ENCODE measurements at places on chromosomes 7 and 10.

DNA sequence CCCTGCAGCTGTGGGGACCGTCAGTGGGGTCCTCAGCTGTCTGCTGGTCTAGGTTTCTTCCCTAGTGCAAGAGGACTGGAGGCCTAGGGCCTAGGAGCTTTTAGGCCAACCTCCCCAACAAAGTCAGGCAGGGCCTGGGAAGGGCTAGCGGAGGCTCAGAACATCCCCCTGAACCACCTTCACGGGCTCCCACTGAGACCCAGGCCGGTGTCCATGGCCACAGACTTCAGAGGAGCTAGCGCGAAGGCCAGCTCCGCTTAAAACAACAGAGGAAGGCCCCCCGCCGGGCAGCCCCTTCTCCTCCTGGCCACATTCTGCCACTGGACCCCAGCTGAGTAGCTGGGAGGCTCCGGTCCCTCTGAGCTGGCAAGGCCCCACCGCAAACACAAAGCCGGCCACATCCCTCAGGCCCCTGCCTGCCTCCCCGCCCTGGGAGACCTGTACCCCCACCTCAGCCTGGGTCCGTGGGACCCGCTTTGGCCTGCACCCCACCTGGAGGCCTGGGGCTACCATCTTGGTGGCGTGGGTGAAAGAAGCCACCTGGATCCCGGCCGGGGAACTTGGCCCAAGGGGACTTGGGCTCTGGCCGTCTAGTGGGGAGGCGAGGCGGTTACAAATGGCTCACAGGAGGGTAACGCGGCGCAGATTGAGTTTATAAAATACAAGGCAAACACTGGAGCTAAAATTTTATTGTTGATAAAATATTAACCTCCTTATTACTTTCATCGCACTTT, 5.4 kb upstream of the UNCX start:
- no peak for DNase-seq

- DNase-seq = peak; percentile 23
Measured at GRCh38 chr7:12199363-12199762, 11.7 kb upstream of the TMEM106B start.

DNA sequence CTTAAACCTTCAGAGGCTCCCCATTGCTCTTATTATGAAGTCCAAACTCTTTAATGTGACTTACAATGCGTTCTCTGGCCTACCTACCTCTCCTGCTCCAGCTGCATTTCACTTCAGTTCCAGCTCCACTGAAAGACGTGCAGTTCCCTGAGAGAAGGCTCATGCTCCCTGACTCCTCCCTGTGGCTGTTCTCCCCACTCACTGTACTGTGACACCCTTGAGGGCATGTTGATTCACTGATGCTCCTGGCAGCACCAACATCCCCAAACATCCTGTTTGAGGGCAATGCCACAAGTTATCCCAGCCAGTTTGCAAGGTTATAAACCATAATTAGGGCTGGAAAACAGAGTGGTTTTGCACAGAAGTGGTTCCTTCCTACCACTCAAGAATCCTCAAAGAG, 111.2 kb downstream of the LSM5 start:
- DNase-seq = no peak

- DNase-seq = no peak
Measured at GRCh38 chr10:123278445-123278844, 124.2 kb downstream of the BUB3 start.

DNA sequence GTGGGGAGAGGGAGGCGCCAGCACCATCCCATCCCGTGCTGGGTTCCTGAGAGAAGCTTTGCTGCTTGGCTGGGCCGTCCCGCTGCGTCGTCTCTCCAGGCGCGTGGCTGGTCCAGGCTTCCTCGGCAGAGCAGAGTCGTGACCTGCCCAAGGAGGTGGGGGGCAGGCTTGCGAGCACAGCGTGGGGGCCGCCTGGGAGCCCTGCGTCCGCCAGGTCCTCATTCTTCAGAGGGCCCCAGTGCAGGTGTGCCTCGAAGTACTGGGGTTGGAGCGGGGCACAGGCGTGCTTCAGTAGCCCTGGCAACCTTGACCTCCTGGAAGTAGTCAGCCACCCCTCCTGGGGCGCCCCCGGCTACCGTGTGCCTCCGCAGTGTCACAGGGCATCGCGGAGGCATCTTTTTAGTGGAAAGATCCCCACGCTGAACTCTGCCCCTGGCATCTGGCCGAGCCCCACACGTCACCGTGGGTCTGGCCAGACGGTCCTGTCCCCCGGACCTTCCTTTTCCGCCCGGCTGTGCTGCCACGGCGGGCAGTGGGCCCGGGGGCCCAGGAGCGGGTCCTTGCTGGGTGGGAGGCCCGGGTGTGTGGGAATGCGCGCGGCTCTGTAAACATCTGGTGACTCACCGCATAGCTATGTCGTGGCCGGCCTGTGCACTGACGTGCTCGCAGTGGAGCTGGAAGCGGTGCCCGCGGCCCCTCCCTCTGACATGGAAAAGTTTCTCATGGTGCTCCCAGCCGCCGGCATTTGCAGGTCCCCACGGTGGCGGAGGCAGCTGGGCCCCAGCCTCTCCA, 6.4 kb downstream of the MAFK start:
- peak; percentile 91 for DNase-seq

GRCh38 chr10:44806950-44807349, 104.2 kb upstream of the TMEM72 start:
- no peak for DNase-seq

DNA sequence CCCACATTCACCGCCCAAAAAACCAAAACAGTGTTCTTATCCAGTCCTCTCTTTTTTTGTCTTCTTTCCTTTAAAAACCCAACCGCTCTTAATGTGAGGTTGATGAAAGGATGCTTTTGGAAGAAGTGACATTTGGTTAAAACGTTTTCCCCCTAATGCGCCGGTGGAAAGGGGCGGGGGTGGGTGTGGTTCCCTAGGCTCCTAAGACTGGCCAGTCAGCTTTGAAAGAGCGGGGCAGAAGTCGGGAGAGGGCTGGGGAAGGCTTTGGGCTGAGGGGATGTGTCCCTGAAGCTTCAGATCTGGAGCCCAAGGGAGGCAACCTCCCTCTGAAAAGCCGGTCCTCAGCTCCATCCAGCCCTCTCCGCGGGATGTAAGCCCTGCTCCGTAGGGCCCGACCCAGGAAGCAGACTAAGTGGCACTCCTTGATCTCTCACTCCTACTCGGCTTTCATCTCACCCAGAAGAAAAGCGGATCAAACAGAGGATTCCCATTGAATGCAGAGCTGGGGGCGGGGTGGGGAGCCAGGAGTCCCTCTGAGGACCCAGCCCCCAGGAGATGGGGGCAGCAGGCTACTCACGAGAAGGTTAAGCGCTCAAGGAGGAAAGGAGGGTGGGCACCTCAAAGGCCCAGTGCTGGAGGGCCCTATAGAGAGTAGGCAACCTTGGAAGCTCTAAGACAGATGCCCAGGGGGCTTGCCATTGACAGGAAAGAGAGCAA, 2.4 kb upstream of the EVX1 start:
- DNase-seq = no peak

GRCh38 chr7:11552676-11553296, 279.2 kb downstream of the THSD7A start:
- no peak for DNase-seq

GRCh38 chr10:69850440-69850839, 48.7 kb downstream of the COL13A1 start:
- DNase-seq = no peak

- no peak for DNase-seq
Measured at GRCh38 chr7:130410868-130411541, 29.8 kb downstream of the CEP41 start.

- DNase-seq = no peak
Measured at GRCh38 chr7:150434240-150434639, 16.2 kb upstream of the GIMAP8 start.

- DNase-seq = no peak
Measured at GRCh38 chr10:22672319-22673090, 41.9 kb downstream of the PIP4K2A start.

DNA sequence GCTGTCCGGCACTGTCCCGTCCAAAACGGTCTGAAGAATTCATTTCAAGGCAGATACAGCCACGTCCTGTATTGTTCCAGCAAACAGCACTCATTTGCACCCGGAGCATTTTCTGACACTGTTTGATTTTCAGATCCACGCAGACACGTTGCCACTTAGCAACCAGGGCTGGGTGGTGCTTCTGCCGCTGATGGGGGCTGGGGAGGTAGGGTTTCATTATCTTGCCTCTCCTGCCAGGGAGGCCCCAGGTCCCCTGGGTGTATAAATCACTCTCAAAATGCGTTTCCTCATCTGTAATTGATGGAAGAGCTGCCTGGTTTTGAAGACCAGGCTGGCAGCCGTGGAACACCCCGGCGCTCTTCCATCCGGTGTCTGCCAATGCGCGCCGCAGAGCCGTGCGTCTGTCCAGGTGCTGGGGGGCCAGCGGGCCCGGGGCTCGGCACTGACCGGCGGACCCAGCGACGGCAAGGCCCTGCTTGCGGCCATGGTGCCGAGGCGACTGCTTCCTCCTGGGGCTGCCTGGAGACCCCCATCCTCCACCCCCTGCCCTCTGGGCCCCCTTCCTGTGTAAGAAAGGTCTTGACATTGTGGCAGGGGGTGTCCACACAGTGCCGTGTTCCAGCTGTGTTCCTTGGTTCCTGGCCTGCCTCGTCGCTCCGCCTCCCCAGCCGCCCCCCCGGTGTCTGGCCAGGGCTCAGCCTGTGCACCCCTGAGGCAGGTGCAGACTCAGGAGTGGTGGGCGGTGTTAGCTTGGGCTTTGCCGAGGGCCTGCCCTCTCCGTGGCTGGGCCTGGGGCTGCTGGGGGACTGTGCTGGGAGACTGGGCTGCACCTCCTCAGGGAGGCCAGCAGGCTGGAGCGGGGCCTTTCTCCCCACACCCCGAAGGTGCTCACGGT, 16.6 kb downstream of the ADGRA1 start:
- DNase-seq = no peak

DNA sequence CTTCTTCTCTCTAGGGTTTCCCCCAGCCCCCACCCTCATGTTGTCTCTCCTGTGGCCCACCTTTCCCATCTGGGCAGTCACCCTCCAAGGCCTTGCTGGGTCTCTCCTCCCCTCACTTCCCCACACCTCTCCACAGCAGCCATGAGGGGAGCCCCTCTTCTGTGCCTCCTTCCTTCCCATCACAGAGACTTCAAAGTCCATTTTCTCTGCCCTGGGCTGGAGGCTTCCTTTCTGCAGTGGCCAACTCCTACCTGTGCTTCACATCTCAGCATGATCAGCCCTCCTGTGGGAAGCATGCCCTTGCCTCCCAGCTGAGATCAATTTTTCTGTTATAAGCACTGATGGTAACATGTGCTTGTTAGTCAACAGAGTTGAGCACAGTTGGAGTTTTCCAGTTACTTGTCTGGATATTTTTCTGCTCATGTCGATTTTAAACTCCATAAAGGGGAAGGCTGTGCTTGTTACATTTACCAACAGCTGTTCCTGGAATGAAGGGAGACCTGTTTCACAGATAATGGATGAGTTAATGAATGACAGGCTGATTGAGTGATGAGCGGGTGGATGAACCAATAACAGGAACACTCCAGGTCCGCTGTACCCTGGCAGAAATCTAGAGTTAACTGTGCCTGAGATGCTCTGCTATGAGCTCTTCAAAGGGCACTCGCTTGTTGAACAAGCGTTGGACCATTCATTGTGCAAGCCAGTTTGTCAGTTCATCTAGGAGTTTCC, 71.4 kb upstream of the PRSS58 start:
- DNase-seq = no peak

DNA sequence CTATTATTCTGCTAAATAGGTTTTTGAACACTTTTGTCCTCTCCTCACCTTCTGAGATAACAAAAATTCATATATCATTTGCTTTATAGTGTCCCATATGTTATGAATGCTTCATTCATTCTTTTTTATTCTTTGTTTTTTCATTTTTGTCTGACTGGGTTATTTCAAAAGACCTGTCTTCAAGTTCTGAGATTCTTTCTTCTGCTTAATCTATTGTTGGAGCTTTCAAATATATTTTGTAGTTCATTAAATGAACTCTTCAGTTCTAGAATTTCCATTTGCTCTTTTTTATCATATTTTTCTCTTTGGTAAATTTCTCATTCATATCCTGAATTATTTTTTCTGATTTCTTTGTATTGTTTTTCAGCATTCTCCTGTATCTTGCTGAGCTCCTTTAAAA, 53.1 kb upstream of the SCIN start:
- no peak for DNase-seq

GRCh38 chr7:50362712-50363282, 58.3 kb downstream of the IKZF1 start:
- DNase-seq = no peak

GRCh38 chr7:24283897-24284698, at the start of gene NPY:
Gene NPY, plus strand, starts transcription at chr7:24284190. Its CDS starts 1,051 bp downstream, at chr7:24285241.
- no peak for DNase-seq

GRCh38 chr10:79482304-79482703, 30.0 kb upstream of the EIF5AL1 start:
- DNase-seq = no peak

GRCh38 chr10:75679536-75679935, 248.1 kb downstream of the LRMDA start:
- DNase-seq = no peak
